ENCODE measurements at places on chromosomes 7 and 10.

- no peak for DNase-seq
Observed at GRCh38 chr7:77702513-77702912, 6.3 kb downstream of the RSBN1L start.

DNA sequence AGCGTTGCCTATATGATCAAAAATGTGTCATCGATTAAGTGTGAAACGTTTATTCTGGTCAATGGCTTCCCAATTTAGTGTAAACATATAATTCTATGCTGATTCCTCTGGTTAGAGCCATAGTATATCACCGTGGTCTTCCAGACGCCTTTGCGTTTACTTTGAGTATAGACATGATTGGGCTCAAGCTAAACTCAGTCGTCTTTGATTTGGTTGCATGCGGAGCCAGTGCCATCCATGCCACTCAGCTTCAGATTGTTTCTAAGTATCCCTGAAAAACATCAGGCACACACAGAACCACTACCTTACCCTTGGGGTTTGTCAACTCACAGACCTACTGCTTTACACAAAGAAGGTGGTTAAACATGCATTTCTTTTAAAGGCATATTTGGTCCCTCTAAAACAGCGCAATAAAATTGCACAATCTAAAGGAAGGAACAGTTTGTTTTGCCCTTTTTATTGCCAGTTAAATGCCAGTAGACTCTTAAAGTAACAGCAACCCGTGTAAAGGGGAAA is 273.6 kb upstream of the KLF6 start:
- DNase-seq: no peak

- no peak for DNase-seq
Observed at GRCh38 chr7:46452561-46453135, 531.6 kb upstream of the IGFBP3 start.

DNA sequence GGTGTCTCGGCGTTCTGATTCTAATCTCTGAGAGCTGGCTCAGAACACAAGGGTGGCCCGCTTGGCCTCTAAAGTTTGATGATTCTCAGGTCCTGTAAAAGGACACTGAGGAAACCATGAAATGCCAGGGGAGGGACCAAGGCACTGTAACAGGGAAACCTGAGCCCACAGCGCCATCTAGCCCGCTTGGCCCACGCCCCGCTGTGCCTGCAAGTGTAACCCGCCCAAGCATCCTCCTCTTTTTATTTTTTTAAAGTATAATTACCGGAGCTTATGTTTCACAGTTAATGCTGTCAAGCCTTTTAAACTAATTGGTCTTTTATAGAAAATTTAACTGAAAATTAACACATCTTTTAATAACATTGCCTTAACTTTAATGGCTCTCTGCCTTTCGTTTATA is 734.7 kb downstream of the KCNMA1 start:
- no peak for DNase-seq

- DNase-seq: no peak
Observed at GRCh38 chr7:141463986-141464385, 87.2 kb upstream of the AGK start.

DNA sequence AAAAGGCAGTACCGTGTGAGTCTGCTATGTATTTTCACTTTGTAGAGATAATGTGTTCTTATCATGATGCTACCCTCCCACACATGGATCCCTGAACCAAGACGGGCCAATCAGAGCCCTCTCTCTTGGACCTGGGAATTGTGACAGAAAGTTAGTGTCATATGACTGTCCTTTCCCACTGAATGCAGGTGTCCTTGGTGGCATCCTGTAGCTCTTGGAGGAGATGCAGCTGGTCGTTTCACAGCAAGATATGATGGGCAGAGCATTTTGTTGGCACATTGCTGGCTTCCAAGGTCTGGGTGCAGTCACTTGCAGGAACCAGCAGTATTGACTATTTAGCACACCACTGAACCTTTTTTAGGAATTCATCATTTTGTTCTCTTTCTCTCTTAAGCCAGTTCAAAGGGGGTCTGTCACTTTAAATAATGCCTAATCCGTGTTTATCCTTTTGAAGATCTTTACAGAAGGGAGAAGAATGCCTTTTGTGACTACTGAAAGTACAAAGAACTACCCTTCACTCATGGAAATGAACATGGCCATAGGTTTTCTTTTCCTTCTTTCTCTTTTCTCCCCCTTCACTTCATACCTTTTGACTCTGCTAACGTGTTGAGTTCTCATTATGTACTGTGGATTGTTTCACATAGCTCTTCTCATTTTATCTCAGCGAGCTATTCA is 125.1 kb downstream of the PLXDC2 start:
- DNase-seq: no peak

GRCh38 chr7:127692200-127692599 is 40.2 kb downstream of the SND1 start:
- DNase-seq: no peak

DNA sequence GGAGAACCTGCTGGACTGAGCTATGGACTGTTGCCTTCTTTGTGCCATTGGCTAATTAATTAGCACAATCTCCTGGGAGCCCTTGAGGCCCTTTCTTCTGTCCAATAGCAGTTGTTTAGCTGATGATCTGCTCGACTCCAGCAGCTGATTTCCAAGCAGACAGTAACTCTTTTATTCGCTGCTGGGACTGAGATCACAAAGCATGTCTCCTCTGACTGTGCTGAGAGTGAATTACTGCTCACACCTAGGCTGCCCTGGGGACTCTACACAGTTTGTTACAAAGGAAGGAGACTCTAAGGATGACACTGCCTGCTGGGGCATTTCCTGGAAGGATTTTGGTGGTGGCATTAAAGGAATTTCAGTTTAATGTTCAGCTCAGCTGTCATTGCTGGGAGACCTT is 31.4 kb downstream of the CASP7 start:
- DNase-seq: no peak

- no peak for DNase-seq
Observed at GRCh38 chr10:115933098-115933497, 339.9 kb downstream of the GFRA1 start.

DNA sequence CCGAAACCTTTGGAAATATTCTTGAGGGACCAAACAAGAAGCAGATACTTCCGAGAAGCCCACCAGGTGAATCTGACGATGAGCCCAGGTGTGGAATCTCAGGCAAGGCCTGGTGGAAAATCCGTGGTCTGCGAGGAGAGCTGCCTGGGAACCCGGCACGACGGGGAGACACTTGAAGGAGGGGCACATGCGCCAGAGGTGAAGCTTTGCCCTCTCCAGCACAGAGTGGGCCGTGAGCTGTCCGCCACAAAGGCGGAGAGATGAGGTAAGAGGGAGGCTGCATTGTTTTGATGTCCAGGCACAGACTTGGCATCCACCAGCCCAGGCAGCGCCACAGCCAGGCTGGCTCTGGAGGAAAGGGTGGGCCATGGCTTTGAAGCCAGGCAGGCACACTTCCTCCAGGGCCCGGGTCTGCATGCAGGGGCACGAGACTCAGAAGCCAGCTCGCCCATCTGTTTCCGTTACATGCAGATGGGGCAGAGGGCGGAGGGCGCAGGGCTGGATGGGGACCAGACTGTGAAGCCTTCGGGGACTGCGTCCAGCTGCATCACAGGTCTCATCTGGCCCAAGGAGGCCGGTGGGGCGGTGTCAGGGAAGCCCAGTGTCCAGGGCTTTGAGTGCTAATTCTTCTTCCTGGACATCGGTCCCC is 45.4 kb downstream of the CALML3 start:
- DNase-seq: no peak

DNA sequence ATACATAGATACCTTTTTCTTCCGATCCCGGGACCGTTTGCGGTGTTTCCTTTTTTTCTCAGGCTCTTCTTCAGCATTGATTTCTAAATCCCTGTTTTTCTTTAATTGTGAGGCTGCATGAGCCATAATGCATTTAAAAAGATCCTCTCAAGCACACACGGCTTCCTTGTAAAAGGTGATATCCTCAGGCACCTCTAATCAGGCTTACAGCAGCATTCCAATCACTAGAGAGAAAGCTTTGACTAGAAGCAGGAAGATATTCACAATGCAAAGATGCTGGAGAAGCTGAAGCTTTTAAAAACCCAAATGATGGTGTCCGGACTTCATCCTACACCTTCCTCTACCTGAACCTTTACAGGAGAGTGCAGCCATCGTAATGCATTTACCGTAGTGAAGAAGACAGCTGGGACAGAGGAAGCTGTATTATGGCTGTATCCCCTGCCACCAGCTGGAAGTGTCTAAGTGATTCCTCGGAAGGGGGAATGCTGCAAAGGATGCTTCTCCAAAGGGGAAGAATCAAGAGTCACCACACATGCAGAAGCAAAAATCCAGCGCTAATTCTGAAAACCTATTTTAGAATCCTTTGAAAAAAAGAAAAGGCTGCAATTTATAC is at the start of gene ANK3:
Gene ANK3 (minus strand): TSS at position 463 of the 613 bp plus-strand sequence. CDS start 337 bp downstream, at position 126.
- DNase-seq: no peak

- DNase-seq: no peak
Observed at GRCh38 chr7:27636326-27637006, 26.2 kb downstream of the HIBADH start.

- no peak for DNase-seq
Observed at GRCh38 chr7:111980725-111981124, 225.5 kb downstream of the DOCK4 start.

DNA sequence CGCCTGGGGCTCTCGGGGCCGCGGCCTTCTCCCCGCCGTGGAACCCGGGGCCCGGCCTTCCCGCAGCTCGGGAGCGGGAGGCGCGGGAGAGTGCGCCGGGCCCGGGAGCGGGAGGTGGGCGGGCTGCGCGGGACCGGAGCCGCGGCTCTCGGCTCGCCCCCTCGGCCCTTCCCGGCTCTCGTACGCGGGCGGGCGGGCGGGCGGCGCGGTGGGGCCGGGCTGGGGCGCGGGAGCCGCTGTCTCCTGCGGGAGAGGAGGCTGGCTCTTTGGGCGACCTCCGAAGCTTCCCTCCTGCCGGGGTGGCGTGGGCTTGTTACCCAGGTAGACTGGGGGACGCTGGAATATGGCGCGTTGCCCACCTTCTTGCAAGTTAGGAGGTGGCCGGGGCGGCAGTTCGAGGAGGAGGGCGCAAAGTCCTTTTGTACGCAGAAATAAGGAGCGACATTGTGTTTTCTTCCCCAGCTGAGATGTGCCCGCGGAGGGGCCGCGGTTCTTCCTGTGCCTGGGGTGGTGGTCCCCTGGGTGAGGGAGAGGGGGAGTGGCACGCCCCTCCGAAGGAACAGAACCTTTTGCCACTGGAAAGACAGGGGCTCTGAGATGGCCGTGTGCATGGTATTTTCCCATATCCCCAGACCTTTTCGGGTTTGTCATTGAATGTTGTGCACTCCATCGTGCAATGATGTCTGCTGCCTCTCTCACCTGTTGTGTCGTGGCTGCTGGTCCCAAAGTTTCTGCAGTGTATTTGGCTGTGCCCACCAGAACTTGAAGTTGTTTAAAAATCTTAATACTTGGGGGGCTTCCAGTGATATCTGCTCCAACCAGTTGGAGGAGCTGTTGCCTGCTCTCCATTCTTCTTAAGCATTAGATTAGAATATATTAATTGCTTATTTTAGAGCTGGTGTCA is 844 bp downstream of the NRF1 start:
- no peak for DNase-seq

- no peak for DNase-seq
Observed at GRCh38 chr7:131897016-131897789, 340.8 kb upstream of the PODXL start.

GRCh38 chr7:42746214-42746613 is 165.7 kb downstream of the C7orf25 start:
- DNase-seq: no peak

- DNase-seq: no peak
Observed at GRCh38 chr7:43385856-43386255, 197.1 kb upstream of the STK17A start.

DNA sequence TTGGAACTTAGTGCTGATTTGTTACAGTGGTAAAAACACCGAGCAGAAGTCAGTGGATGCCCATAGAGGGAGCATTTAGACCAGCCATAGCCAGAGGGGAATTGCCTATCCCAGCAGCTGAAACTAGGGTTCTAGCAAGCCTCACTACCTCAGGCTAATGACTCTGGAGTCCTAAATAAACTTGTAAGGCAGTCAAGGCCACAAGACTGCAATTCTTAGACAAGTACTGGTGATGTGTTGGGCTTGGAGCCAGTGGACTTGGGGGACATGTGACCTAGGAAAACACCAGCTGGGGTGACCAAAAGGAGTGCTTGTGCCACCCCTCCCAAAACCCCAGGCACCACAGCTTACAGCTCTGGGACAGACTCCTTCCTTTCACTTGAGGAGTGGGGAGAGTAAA is 209.0 kb downstream of the MAGI2 start:
- DNase-seq: no peak

DNA sequence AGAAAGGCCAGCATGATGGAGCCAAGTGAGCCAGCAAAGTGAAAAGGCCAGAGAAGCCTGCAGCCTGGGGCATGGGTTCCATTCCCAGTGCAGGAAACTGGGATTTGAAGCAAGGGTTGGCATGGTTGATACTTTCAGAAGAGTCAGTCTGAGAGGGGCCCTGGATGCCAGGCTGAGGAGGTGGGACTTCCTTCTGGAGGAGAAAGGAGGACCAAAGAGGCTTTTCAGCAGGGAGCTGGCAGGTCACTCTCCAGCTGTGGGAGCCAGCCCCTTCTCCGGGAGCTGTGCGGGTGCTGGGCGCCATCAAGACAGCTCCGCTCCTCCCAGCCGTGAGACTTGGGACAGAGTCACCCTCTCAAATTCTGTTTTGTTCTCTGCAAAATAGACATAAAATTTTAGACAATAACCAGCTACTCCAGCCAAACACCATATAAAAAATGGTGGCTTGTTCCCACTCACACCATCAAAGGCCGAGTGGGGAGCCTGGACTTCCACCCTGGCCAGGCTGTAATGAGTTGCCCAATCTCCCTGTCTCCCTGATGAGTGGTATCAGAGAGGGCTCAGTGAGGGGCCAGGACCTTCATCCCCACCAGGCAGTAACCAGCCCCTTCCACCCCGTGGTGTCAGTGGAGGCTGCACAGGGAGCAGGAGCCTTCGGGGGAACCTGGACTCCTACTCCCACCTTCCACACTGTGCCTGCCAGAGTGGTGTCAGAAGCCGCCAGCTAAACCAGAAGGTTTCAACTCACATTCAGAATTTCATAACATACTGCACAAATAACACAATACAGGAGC is 133.6 kb upstream of the RET start:
- DNase-seq: no peak

DNA sequence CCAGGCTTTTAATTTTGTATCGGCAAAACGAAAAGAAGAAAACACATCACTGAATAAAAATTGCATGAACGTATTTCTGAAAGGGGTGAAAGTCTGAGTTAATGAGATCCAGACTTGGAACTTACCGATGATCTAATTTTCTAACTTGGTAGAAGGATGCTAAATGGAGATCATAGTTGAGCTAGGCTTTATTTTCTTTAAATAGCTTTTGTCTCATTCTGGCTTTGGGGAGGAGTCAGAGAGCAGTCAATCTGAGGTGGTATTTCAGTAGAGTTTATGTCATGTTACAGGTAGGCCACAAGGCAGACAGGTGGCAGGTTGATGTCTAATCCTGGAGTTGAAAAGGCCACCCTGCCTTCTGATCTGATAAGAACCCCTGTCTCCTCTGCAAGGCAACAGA is 161.9 kb downstream of the KIAA1217 start:
- DNase-seq: no peak

- DNase-seq: no peak
Observed at GRCh38 chr7:69839782-69840181, 241.5 kb downstream of the AUTS2 start.
